CD14-positive monocyte (primary cell): ENCODE measurements at places on chromosomes 5 and 9.

DNA sequence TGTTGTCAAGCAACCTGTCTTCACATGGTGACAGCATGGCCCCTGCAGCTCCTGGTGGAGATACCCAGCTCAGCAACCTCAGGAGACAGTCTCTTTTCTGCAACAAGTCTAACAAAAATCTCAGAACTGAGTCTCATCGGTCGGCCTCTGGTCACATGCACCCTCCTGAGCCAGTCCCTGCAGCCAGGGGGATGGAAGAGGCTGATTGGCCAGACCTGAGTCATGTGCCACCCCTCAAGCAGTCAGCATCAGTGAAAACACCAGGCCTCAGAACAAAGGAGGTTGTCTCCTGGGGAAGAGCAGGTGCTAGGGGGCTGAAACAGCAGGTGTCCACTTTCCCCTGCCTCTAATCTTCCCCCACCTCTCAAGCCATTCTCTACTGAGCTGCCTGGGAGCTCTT is 54.4 kb downstream of the SMIM23 start:
- no peak for DNase-seq

GRCh38 chr9:125119643-125120286 is 23.6 kb downstream of the SCAI start:
- DNase-seq, result no peak

GRCh38 chr9:10917001-10917400 is 304.2 kb upstream of the PTPRD start:
- no peak for DNase-seq

DNA sequence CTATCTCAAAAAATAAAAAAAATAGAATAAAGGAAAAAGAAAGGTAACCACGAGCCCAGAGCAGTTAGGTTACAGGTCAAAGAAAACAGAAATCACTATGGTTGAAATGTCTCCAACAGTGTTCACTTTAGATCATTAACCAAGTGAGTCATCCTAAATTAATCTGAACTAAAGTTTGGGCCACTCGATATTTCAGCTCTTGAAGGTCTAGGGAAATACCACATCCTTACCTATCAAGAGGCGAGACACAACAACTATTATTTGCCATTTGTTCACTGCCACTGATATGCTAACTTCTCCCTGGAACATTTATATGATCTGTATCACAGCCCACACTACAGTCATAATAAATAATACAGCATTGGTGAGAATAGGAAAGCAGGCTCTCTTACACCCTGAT is 111.3 kb upstream of the NR5A1 start:
- no peak for DNase-seq

- no peak for DNase-seq
These were observed 909.3 kb upstream of the CDH10 start for GRCh38 chr5:25554077-25554476.

- DNase-seq, result no peak
These were observed 17.4 kb downstream of the ELOVL7 start for GRCh38 chr5:60826653-60827052.

GRCh38 chr9:137266585-137267453 is 10.7 kb upstream of the TOR4A start:
- DNase-seq, result no peak

GRCh38 chr9:7802666-7803065 is 3.1 kb upstream of the DMAC1 start:
- DNase-seq, result no peak

GRCh38 chr5:173456751-173457171 is 128.5 kb upstream of the STC2 start:
- DNase-seq, result no peak

GRCh38 chr5:41641621-41642020 is 131.2 kb upstream of the PLCXD3 start:
- DNase-seq, result no peak

DNA sequence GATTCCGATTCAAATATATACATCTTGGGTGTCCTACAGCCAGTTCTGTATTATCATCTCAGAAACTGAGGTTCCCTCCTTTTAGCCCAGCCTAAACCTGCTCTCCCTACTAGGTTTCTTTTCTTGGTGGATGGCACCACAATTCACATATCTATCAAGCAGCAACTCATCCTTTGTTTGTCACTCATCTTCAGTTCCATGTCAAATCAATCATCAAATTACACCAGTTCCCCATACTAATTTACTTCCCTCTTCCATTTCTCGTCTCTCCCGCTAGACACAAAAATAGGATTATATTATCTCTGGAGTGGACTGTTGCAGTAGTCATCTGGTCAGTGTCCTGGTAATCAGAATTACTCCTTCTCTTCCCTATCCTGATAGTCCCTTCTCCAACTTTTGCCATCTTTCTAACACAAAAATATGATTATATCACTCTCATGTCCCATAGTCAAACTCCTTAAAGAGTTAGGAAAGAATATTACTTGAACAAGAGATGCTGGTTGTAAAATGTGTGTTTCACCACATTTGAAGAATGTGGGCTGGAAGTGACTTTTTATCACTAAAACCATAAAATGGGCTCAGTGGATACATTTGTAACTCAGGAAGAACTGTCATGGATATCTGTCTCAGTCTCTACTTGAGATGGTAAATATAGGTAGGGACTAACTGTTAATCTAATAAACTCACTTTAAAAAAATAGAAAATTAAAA is 69.1 kb upstream of the RICTOR start:
- no peak for DNase-seq

DNA sequence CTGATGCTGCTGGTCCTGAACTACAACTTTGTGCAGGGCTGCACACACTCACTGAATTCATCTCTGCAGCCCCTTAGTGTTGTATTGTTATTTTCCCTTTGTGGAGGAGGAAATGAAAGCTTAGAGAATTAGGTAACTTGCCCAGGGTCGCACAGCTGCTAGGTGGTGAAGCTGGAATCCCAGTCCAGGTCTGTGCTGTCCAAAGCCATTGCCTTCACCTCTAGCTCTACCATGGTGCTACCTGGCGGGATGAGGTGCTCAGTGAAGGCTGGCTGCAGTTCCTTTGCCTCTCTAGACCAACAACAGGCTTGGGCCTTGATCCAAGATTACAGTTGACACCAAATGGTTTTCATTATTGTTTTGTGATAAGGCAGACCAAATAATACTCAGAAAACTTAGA is 177.8 kb upstream of the PITX1 start:
- no peak for DNase-seq

- DNase-seq, result no peak
These were observed 397.6 kb downstream of the SEMA5A start for GRCh38 chr5:9148242-9148641.

- DNase-seq, result no peak
These were observed 4.1 kb downstream of the SLC23A1 start for GRCh38 chr5:139378941-139379361.

- no peak for DNase-seq
These were observed 205.2 kb upstream of the ZNF608 start for GRCh38 chr5:124951661-124952060.

DNA sequence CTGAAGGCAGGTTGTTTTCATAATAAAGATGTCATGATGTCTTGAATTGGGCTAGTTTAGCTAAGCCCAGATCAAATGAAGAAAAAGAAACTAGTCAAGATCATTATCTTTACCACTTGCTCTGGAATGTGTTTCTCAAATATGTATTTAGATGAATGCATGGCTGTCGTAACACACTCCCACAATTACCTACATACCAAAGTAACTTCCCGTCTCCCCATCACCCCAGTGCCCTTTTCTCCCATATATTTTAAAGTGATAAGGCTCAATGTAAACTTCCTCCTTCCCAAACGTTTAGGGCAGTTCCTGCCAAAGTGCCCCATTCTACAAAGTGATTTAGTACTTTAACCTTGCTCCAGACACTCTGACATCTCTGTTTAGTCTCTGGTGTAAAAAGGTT is 61.4 kb downstream of the SLC1A3 start:
- no peak for DNase-seq

GRCh38 chr5:14155075-14155474 is 11.9 kb downstream of the TRIO start:
- DNase-seq, result peak; percentile 36
